ENCODE measurements at places on chromosomes 4 and X.

DNA sequence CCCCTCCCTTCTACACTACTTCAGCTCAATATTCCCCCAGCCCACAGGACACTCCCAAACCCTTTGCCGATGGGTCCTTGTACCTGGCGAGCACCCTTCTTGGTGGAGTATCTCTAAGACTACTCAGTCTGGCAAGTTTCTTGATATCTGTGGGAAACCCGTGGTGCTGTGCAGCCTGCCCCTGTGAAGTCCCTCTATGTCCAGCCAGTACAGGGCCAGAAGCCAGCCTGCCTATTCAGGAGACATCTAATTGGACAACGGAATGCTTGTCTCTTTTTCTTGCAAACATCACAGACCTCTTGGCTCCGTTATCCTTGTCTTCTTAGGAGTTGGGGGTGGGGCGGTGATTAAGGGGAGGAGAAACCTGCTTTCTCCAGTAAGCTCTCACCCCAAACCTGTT lies 3.7 kb upstream of the IGFBP7 start:
- no peak for DNase-seq

- no peak for DNase-seq
These were observed 121.4 kb downstream of the SPRY1 start for GRCh38 chr4:123517971-123518370.

- no peak for DNase-seq
These were observed 42.7 kb downstream of the CNOT6L start for GRCh38 chr4:77776182-77777134.

DNA sequence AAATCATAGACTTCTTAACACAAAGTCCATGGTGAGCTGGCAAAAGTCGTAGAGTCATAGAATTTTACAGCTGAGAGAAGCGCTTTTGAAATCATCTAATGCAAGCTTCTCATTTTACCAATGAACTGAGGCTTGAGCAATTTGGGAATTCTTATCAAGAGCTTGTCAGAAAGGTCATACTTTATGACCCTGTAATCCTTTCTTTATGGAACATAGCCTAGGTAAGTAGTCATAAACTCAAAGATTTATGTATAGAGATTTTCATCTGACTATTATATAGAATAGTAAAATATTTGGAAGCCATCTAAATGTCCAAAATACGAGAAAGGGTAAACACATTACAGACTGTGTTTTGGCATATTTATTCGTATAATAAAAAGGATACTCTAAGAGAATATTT lies 563.5 kb downstream of the PCDH7 start:
- DNase-seq: no peak

GRCh38 chrX:103437147-103437873 lies 61.0 kb downstream of the BEX3 start:
- DNase-seq: no peak

DNA sequence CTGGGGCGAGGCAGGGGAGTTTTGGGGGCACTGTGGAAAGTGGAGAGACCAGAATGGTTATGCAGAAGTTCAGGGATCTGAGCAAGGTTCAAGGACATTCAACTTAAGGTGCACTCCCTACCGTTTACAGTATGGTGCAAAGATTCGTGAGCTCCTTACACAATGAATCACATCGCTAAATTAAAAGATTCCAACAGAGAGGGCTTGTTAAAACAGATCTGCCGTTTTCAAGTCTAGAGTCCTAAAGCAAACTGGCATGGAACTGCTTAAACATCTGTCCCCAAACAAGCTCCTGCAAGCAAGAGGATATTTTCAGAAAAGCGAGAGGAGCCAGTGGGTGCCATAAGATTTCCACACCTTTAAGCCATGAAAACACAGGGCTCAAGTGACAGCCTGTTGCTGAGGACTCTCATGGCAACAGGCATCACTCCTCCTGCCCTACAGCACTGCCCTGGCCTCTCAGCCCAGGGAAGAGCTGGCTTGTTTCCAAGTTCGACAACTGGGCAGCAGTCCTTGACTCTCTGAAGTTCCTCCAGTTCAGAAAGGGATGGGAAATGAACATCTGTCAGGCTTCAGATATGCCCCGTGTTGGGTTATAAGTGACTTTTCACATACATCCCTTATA lies 10.0 kb downstream of the FAM184B start:
- DNase-seq: no peak

DNA sequence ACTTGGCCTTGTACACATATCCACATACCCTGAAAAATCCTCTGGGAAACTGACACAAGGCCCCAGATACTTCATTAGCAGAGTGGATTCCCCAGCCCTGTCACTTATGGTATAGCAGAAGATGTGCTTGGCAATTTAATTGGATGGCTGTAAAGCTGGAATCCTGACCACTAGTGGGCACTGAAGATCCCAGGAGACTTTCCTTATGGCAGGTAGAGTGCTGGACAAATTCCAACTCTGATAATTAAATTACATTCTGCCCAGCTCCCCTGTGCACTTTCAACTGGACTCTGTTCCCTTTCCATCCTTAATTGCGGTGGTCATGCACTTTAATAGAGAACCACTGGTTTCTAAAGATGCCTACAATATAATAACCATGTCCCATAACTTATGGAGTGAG lies 119.8 kb downstream of the DCK start:
- DNase-seq: no peak

GRCh38 chr4:6739920-6740319 lies 23.9 kb downstream of the BLOC1S4 start:
- no peak for DNase-seq

- no peak for DNase-seq
These were observed 651 bp downstream of the NXT2 start for GRCh38 chrX:109537324-109537665.

GRCh38 chr4:183220236-183220635 lies 99.8 kb downstream of the CLDN22 start:
- DNase-seq: no peak

GRCh38 chrX:144637731-144638130 lies 609.6 kb upstream of the SPANXN1 start:
- DNase-seq: no peak

DNA sequence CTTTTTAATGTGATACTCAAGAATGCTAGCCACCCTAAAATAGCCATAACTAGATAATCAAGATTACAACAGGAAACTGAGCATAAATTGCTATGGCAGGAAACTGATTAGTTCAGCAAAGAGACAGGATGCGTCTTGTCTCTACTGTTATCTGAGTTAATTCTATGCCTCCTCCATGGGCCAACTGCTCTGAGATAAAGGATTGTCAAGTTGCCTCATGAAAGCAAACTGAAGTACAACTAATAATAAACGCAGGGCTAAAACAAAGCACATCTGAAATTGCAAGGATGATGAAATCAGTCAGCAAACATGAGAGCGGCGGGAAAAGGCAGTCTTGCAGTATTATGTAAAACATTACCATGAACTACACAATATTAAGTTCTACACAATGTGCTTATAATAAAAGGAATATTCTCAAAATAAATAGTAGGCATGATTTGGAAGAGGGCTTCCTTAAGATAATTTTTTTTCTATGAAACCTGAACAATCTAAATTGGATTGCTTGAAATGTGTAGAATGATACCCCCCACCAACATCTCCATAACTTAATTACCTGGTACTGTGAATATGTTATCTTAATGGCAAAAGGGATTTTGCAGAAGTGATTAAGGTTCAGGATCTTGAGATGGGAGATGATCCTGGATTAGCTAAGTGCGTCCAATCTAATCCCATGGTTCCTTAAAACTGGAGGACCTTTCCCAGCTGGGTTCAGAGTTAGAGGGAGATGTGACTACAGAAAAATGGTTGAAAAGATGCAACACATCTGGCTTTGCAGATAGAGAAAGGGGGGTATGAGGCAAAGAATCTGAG lies 65.9 kb downstream of the ANTXR2 start:
- no peak for DNase-seq

DNA sequence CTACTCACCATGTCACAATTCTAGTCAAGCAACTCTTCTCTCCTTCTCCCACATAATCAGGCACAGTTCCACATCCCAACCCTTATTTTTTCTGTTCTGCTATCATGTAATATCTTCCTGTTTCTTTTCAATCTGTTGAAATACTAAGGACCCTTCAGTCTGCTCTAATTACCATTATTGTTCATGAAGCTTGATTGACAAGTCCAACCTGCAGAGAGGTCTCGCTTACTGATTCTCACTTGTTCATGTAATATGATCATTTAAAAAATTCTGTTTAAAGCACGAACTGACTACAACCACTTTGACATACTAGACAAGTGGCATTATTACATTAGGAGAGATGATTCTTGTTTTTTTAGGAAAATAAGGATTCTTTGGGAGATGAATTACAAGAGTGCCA lies 108.6 kb upstream of the MAD2L1 start:
- no peak for DNase-seq

DNA sequence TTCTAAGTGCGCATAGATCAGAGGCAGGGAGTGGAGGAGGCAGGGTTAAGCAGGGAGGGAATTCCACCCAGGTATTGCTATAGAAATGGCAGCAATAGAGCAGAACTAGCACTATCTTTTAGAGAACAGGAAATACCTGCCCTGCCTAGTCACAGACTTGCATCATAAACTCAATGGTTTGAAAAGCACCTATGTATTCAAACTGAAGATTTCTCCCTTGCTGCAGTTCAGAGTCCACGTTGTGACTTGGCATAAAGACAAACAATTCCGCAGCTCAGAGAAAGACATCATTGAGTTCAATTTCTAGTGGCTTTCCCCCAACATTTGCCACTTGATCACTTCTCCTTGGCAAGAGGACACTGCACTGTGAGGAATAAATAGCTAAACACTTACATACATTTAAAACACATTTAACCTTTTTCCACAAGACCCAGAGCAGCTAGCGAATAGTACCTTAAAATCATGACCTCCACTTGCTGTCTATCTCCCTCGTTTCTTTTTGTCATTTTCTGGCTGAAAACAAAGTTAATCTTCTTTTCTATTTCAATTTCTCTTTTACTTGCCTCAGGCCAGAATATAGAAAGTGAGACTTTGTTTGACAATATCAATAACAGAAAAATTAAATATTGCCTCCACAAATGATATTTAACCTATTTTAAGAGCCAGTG lies 42.4 kb downstream of the SLC7A11 start:
- DNase-seq: no peak

DNA sequence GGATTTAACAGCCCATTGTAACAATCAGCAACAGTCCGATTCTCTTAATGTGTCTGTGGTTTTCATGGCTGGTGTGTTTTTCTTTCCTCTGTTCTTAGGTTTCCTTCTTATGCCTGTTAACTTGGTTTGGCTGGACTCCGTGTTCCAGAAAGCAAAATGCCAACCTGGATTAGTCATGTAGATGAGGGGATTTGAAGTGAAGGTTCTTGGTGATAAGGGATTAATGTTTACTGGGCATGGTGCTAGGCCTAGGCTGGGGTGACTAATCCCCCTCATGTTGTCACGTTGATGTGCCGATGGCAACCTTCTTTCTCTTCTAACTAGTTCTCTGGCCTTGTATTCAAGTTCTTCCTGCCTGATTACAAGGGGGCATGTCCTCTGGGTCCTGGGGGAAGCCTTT lies 85.9 kb downstream of the REPS2 start:
- DNase-seq: no peak

GRCh38 chr4:7876201-7876875 lies 63.3 kb downstream of the AFAP1 start:
- DNase-seq: no peak

DNA sequence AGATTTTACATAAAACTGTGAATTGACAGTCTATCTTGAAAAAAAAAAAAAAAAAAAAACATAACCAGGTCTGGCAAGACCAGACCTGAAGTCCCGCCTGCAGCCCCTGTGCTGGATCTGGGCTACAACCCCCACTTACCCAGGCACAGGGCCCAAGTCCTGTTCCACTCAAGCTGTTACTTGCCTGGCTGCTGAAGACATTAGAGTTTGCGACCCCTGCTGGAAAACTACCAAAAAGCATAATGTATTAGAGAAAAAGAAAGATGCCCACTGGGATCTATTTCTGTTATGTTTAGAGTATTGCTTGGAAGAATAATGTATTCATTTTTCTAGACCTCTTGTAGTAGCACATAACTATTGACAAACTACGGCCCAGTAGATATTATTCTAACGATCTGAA lies 4.7 kb downstream of the HS3ST1 start:
- no peak for DNase-seq

GRCh38 chrX:69615779-69616456 lies at the start of gene EDA:
Gene EDA (plus strand): TSS chrX:69616113.
- DNase-seq: peak; percentile 6

DNA sequence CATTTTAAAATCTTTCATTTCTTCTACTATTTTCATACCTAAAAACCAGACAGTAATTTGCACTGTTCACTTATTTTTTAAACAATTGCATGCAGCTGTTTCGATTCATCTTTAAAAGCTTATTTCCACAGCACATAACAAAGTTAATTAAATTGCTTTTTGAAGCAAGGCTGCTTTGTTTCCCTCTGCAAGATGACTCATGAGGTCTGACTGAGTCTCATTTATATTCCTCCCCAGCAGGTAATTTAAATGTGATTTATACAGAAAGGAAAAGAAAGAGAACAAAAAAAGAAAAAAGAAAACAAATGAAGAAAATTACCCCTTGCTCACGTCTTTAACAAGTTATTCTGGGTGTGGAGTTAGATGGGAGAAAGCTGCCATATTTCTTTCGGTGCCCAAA lies 22.8 kb downstream of the VMA21 start:
- DNase-seq: no peak

DNA sequence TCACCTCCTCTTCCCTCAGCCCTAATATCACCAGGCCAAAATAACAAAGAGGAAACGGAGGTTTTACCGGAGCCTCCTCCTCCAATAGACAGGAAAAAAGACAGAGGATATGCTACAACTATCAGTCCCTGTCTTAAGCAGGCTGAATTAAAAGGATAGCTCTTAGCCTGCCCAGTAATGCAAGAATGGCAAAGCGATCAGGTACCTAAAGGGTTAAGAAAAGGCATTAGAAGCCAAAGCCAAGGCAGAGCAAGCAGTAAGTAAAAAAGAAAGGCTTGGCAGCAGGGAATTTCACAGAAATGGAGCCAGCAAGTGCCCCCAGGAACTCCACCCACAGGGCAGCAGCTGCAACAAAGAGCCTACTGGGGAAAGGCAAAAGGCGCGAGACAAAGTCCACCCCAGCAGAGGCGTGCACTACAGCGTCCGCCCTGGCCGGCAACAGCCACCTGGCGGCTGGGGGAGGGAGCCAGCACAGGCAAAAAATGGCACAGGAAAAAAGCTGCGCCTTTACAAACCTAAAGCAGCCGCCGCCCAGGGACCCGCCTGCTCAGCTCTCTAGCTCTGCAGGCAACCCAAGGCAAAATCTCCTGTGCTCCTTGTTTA lies 220.6 kb upstream of the ZC4H2 start:
- DNase-seq: no peak

DNA sequence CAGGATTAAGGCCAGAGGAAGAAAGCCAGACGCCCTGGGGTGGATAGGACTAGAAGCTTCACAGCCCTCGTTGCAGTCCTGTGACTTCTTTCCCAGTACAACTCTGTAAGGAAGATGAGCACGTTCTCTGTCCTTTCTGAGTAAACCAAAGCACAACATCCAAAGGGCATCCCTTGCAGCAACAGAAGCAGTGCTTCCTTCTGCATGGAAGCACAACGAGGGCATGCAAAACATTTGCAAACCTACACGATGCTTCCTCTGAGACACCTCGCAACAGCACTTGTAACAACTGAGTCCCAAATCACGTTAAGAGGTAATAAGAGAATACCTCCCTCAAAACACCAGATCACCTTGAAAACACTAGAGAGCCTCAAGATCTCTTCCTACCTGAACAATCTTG lies 335.7 kb upstream of the RASGEF1B start:
- no peak for DNase-seq

GRCh38 chr4:73908965-73909364 lies 39.8 kb downstream of the CXCL1 start:
- no peak for DNase-seq

GRCh38 chrX:150269605-150270254 lies 93.4 kb upstream of the MAMLD1 start:
- DNase-seq: no peak

GRCh38 chr4:133713340-133713739 lies 488.2 kb downstream of the PABPC4L start:
- DNase-seq: no peak
